Left ventricle myocardium superior (tissue), 1 donor: ENCODE measurements at places on chromosomes 6 and 20.

DNA sequence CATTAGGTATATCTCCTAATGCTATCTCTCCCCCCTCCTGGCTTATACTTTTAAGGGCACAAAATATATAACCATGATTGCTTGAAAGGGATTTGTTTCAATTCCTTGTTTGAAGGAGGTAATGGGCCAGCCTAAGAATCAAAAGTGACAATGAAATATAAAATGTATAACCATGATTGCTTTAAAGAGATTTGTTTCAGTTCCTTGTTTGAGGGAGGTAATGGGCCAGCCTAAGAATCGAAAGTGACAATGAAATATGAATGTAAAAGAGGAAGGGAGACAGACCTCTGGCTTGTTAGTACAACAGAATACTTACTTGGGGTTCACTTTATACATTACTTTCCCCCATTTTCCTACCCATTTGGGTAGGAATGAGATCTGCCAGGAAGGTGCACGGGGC is 55.5 kb downstream of the FOXC1 start:
- DNase-seq: no peak

DNA sequence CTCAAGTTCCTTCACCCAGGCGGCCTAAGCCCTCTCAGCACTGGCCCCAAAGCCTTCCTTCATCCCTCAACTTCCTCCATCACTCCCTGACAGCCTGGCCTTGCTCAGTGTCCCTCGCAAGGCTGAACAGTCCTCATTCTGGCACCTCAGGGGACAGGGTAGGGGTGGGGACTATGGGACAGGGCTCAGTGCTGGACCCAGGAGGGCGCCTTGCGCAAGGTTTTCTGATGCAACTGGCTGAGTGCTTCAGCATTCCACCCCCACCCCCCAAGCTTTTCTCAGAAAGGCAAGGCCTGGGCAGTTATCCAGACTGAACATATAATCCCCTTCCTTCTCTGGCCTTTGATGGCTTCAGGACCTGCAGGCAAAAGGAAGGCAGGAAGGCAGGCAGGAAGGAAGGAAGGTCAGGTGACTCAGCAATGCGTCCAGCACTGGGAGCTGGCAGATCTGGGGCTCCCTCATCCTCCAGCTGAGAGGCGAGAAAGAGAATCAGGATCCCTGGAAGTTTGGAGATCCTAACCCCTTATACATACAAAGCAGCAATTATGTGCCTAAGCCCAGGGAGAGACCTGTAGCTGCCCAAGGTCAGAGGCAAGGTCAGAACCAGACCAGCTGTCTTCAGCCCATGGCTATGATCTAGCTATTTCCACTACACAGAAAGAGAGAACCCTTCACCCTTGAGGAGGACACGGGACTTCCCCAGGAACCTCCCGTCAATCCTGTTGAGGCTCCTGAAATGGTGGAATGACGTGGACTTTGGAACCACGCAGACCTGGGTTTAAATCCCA is 8.6 kb upstream of the TRIB3 start:
- peak; percentile 51 for DNase-seq

DNA sequence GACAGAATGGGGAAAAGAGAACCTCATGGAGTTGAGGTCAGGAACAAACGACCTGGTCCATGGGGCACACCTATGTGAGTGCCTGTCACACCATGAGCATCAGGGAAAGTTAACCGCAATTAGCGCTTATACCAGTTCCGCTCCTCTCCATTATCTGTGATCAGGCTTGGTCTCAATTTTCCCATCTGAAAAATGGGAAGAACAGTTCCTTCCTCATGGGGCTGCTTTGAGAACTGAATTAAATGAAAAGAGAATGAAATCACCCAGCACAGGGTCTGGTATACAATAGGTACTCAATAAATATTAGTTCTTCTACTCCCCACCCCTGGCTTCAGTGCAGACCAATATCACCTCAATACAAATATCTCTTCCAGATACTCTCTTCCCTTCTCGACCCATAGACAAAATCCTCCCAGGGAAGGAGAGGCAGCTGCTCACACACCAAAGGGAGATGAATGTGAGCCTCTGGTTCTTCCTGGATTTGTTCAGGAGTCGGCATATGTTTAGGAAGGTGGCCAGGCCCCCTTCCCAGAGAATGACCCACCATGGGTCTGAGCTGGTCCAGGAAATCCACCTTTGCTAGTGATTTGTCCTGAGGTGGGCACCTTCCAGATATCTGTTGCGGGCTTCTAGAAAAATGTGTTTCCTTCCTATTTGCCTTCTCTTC is 2.4 kb upstream of the PTGIS start:
- DNase-seq: no peak

DNA sequence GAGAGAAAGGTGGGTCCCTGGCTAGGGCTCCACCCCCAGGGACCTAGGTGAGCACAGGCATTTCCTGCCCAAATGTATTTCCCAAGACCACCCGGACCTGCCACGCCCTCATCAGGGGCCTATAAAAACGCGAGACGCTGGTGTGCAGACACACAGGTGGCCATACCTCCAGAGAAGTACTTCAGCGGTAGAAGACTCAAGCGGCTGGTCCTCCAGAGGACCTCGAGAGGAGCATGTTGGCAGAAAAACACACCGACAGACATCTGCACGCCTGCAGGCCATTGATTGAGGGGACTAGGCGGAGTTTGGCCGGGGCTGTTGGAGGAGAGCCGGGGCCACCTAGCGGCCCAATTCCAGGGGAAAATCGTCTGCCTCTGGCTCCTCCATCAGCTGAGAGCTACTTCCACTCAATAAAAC is 695.8 kb upstream of the MMS22L start:
- DNase-seq: no peak

GRCh38 chr6:108883172-108883571 is 35.0 kb downstream of the ARMC2 start:
- no peak for DNase-seq

- DNase-seq: no peak
Observed at GRCh38 chr6:28814032-28814976, 109.5 kb downstream of the TRIM27 start.

DNA sequence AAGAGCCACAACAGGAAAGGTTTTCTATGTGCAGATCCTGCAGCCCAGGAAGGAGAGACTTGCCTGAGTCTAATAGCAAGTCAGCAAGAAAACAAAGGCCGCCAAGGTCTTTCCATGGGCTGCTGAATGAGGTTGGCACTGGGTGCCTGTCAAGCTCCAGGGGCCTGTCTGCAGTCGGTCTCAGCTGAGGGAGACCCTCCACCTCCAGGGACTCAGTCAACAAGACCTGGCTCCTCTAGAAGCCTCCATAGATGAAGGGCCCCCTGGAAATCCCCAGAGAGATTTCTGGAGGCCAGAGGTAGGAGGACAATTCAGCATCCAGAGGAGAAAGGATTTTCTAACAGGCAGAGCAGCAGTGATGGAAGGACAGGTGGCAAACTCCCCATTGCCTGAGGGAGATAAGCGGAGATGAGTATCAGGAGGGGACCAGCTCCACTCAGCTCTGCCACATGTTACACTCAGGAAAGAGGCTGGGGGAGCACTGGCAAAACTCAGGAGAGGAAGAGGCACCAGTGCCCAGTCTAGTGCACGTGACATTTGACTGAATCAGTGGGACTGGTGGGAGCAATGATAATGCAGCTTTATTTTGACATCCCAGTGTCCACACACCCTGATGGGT is 33.5 kb upstream of the FKBP1A start:
- no peak for DNase-seq

DNA sequence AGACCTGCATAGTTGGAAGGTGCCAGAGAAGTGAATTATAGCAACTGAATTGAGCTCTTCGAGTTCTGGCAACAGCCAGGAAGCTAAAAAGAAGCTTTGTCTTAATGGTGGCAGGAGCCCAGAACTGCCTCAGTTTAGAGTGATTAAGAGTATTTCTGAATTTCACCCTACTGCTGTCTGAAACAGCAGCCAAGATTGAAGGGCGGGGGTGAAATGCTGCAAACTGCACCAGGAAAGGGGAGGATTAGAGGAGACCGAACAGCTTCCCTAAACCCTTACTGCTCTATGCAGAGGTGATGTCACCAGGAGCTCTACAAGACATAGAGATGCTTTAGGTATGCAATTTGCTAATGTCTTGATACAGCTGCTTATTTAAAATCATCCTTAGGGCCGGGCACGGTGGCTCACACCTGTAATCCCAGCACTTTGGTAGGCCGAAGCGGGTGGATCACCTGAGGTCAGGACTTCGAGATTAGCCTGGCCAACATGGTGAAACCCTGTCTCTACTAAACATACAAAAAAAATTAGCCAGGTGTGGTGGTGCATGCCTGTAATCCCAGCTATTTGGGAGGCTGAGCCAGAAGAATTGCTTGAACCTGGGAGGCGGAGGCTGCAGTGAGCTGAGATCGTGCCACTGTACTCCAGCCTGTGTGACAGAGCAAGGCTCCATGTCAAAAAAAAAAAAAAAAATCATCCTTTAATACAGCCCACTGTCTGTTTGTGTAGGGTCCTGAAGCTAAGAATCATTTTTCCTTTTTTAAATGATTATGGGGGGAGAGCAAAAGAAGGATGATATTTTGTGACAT is 91.7 kb upstream of the IYD start:
- DNase-seq: no peak

DNA sequence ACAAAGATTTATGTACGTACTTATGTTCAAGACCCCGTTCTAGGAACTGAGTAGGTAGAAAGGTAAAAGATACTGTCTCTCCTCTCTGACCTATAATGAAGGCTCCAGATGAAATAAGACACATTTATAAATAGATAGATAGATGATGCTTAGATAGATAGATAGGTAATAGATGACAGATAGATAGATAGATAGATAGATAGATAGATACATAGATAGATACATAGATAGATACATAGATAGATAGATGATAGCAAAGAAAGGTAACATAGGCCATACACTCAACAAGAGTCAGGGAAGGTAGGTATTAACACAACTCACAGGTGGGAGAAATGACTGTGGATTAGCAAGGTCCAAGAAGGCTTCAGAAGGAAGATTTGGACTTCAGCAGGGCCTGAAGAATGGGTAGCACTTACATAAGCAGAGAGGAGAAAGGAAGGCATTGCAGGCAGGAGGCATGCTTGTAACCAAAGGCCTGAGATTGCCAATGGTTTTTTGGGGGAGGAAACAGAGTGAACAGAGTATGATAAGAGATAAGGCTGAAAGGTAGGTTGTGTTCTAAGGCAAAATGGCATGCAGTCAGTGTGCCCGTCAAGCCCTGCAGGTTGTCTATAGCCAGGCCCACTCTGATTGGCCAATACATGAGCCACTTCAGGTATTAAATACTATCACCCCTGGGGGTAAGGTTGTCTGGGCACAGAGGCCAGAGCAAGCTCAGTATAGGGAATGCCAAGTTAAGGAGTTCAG is 7.7 kb upstream of the MYB start:
- DNase-seq: no peak

DNA sequence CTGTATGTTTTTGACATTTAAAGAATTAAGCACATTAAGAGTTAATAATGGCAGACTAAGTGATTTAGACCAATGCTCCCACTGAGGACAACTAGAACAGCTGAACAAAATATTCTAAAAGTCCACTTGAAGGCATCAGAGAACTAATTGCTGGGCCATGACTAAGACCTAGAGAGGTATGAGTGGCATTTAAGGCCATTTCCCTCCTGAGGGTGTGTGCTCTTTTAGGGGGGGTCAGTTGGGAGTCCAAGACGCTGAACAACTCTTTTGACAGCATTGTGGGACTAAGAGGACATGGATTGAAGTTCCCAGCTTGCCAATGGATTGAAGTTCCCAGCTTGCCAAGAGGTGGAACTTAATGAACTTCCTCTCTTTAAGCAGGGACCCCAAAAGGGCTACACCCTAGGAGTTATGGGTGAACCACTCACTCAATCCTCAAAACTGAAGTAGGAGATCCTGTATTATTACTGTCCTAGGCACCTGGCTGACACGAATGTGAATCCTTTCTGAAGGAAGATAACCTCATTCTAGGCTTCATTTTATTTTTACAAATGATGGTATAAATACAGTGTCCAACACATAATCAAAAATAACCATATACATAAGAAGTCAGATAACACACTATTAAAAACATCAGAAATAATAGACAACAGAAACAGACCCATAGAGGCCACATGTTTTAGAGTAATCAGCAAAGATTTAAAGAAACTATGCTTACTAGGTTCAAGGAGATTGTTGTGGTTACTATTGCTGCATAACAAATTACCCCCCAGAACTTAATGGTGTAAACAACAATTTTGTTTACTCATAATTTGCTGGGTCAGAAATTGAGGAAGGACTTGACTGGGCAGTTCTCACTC is 175.1 kb downstream of the VEGFA start:
- no peak for DNase-seq

DNA sequence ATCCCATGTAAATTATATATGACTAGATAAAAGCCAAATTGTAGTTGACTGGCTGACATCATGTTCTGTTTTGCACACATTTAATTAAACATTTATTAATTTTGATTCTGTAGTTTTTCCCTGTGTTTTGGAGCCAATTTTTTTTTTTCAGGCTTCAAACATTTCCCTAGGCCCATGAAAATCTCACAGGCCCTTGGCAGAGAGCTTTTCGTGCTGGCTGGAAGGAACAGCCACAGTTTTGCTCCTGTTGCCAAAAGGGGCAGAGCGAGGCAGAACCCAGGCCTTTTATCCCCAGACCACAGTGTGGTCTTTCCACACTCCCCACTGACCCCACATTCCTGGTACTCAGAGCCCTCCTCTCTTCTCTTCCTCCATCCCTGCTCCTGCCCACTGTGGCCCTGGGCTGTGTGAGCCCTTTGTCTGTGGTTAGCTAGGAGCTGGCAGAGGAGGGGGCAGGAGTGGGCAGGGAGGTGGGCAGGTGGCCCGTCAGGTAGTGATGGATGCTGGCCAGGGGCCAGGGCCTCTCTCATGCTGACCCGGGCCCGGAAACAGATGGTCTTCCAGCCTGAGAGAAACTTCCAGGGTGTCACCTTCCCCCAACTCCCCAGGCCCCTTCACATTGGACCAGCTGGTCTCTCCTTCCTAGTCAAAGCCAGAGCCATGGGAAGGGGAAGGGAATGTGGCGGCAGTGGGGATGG is 19.4 kb upstream of the CCM2L start:
- no peak for DNase-seq

- DNase-seq: no peak
Observed at GRCh38 chr6:125831659-125832058, 40.9 kb downstream of the NCOA7 start.

GRCh38 chr6:43770372-43771209 is 580 bp downstream of the VEGFA start:
- peak; percentile 88 for DNase-seq

- peak; percentile 74 for DNase-seq
Observed at GRCh38 chr6:6699741-6700367, 111.3 kb downstream of the LY86 start.

DNA sequence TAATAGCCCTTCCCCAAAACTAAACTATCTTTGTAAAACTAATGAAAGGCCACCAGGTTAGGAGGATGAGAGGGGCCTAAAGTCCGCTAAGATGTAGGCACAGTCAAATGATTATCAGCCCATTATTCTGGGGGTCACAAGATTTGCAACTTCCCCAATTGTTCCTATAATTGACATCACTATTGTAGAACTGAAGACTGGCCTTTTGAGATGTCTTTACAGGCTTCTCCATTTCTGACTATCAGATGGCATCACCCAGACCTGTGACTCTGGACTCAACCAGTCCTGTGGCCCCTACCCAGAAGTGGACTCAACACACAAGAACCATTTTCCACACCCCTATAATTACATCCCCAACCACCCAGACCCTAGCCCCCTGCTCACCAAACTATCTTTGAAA is 61.5 kb upstream of the MAP7 start:
- DNase-seq: no peak

GRCh38 chr20:51573576-51574243 is 31.2 kb upstream of the NFATC2 start:
- no peak for DNase-seq

- no peak for DNase-seq
Observed at GRCh38 chr6:169763881-169764280, 12.5 kb downstream of the ERMARD start.

GRCh38 chr20:43691928-43692524 is 25.1 kb downstream of the MYBL2 start:
- DNase-seq: no peak
